Activated CD8-positive, alpha-beta memory T cell treated with anti-CD3 and anti-CD28 coated beads for 48 hours (primary cell): ENCODE measurements at places on chromosomes 5 and 9.

GRCh38 chr5:91469517-91470165, 86.5 kb upstream of the ARRDC3 start:
- DNase-seq = no peak

DNA sequence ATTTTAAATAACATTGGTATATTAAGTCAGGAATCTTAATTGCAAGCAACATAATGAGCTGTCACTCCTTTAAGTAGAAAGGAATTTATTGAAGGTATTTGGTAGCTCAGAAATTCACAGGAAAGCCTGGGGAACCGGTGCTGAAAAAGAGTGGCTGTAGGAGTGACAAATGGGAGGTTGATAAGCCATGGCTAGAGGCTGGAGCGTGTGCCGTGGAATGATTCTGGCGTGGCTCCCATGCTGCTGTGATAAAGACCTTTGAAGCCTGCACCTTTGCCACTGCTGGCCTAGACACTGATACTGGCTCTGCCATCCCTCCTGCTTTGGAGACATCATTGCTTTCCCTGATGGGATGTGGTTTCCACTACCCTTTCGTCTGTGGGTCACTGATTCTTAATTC, 65.7 kb upstream of the ATG10 start:
- DNase-seq = no peak

- DNase-seq = no peak
Measured at GRCh38 chr5:176561259-176561658, 12.1 kb downstream of the CDHR2 start.

- no peak for DNase-seq
Measured at GRCh38 chr5:172142709-172143215, 45.3 kb downstream of the STK10 start.

- DNase-seq = peak; percentile 20
Measured at GRCh38 chr9:134738869-134739659, 97.5 kb downstream of the COL5A1 start.

DNA sequence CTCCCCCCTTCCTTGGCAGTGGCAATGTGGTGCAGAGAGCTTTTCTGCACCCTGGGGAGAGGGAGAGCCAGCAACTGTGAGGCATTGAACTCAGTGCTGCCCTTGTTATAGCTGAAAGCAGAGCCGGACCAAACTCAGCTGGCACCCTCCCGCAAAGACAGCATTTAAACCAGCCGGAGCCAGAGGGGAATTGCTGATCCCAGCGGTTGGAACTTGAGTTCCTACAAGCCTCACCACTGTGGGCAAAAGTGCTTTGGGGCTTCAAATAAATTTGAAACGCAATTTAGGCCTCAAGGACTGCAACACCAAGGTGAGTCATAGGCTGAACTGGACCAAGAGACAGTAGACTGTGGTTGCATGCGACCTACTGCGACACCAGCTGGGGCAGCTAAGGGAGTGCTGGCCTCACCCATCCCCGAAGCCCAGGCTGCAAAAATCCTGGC, 207.6 kb upstream of the CDKN2B start:
- no peak for DNase-seq

DNA sequence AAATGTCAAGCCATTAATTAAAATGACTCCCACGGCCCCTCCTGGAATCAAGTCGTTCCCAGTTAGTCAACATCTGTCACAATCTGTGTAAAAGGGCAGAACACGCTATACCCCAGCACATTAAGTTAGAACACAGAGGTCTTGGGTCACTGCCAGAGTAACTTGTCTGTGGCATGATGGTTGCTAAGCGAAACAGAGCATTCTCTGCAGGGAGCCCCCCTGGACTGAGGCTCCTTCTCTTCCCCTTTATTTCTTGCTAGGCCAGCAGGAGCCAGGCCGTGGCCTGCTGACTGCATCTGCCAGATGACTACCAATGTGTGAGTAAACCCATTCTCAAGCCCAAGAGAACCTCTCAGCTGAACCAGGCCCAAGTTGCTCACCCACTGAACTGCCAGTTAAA, 51.9 kb upstream of the ZBED3 start:
- DNase-seq = no peak

- DNase-seq = no peak
Measured at GRCh38 chr9:71816916-71817451, 48.7 kb upstream of the CEMIP2 start.

- DNase-seq = no peak
Measured at GRCh38 chr5:44542470-44542869, 153.2 kb upstream of the FGF10 start.

DNA sequence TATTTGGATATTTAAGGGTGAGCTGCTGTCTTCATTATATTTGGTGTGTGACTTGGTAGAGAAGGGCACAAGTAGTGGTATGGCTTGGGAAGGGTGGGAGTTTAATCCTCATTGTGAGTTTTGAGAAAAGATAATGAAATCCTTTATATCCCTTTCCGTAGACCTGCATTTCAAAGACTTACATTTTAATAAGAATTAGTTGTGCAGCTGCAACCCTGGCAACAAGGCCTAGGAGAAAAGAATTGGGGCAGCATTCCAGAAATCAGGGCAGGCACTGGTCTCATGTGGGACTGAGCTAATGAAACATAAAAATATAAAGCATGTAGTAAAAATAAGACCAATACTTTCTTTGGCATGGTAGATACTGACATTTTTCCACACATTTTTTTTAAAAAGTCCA, 60.5 kb downstream of the CDC42SE2 start:
- DNase-seq = no peak

DNA sequence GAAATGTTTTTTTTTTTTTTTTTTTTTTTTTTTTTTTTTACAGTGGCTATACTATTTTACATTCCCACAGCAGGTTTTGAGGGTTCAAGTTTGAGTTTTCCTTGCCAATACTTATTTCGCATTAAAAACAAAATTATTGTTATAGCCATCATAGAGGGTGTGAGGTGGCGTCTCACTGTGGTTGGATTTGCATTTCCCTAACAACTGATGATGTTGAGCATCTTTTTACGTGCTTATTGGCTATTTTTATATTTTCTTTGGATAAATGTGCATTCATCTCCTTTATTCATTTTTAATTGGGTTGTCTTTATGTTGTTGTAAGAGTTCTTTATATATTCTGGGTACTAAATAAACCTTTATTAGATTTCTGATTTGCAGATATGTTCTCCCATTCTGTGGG, 18.9 kb upstream of the UBLCP1 start:
- no peak for DNase-seq

DNA sequence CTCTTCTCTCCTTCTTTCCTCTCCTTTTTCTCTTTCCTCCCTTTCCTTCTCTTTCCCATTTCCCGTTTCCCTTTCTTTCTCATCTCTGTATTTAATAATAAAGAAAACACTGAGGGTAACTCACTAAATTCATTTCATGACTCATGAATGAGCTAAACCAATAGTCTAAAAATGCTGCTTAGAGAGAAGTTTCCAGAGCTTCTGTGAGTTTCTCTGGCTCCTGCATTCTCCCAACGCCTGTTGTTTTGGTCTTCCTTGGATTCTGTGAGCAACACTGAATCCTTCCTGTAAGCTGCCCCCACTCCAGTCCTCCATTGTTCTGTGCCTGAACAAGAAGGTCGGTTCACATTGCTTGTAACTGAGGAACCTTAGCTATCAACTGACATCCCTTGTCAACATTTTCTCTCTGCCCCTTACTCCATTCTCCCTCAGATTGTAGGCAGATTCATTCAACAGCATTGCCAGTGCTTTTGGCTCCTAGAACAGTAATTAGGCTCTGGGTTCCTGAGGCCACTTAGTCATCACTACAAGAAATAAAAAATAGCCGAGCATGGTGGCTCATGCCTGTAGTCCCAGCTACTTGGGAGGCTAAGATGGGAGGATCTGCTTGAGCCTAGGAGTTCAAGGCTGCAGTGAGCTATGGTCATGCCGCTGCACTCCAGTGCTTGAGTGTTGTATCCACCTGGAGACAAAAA, 237.7 kb upstream of the KLF4 start:
- DNase-seq = no peak

DNA sequence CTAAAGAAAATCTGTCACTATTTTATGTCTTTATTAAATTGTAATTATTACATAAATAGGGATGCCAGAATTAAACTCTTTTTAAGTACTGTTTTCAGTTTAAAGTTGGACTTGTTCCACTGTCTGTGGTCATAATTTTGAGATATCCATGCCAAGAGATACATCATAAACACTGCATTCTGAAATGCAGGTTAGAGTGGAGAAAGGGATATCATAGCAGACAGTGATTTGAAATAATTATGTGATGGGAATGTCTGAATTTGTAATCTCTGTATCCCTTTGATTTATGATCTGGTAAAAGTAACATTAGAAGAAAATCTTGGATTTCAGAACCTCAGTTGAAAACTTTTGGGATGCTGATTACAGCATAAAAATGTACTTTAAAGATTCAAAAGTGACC, 222.1 kb downstream of the GOLPH3 start:
- DNase-seq = no peak

DNA sequence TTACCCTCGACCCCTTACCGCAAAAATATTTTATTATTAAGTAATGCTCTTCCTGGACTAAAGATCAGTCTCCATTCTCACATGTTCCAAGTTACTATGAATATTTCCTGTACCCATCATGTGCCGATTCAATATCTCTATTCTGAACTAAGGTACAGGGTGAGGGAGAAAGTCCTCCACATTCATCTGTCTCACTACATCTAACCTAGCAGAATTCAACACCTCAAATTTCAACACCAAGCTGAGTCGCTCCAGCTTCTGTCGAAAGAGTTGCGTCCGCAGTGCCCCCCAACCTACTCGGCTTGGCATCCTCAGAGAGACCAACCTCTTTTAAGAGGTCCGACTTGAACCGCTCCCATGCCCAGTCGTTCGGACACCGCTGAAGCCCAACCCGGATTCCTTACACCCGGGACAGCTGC, 1.0 kb downstream of the CERT1 start:
- no peak for DNase-seq

- DNase-seq = no peak
Measured at GRCh38 chr5:43833961-43834360, 231.0 kb downstream of the NNT start.

- no peak for DNase-seq
Measured at GRCh38 chr5:479566-480319, 36.8 kb downstream of the EXOC3 start.
